HFFc6 (cell line): ENCODE measurements at places on chromosomes 2 and 18. TPM values are rescaled to one million over a fixed set of nuclear protein-coding genes. Genes with fewer than 3 reads are reported as not detected.

- no peak for DNase-seq
These were observed 43.8 kb downstream of the REEP1 start for GRCh38 chr2:86293612-86294011.

- DNase-seq = no peak
These were observed 29.8 kb downstream of the ARMC9 start for GRCh38 chr2:231228223-231228622.

DNA sequence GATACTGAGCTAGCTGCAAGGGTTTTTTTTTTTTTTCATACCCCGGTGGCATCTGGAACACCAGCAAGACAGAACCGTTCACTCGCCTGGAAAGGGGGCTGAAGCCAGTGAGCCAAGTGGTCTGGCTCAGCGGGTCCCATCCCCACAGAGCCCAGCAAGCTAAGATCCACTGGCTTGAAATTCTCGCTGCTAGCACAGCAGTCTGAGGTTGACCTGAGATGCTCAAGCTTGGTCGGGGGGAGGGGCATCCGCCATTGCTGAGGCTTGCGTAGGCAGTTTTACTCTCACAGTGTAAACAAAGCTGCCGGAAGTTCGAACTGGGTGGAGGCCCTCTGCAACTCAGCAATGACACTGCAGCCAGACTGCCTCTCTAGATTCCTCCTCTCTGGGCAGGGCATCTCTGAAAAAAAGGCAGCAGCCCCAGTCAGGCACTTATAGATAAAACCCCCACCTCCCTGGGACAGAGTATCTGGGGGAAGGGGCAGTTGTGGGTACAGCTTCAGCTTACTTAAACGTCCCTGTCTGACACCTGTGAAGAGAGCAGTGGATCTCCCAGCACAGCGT is 5.1 kb upstream of the MIB1 start:
- peak; percentile 25 for DNase-seq

CCDC121 gene
- 0.72 to 1.1 TPM (median 1.1 TPM) in 3 replicates for total RNA-seq

PRKAG3 gene
- total RNA-seq = not detected in 3 replicates

DNA sequence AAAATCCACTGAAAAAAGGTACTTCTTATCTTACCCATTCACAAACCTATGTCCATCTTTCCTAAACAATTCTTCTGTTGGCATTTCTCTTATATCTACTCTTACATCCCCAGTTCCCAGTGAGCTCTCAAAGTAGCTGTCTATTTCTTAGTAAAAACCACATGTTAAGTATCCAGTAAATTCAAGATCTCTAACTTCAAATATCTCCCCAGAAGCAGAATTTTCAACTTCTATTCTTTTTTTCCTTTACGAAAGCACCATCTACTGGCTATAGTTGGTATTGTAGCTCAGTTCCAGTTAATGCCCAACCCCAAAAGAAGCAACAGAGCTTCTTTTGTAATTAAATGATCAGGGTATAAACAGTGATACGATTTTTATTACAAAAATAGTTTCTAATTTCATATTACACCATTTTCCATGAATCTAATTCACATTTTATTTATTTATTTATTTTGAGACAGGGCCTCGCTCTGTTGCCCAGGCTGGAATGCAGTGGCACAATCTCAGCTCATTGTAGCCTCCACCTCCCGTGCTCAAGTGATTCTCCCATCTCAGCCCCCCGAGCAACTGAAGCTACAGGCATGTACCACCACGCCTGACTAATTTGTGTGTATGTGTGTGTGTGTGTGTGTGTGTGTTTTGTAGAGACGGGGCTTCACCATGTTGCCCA is 28.5 kb downstream of the HRH4 start:
- DNase-seq = peak; percentile 27

DSG4 gene
- total RNA-seq = not detected in 3 replicates

VIL1 gene
- not detected in 3 replicates for total RNA-seq

GRCh38 chr2:60495041-60495625 is 58.3 kb downstream of the BCL11A start:
- no peak for DNase-seq

NYAP2 gene
- total RNA-seq = not detected in 2 replicates

DNA sequence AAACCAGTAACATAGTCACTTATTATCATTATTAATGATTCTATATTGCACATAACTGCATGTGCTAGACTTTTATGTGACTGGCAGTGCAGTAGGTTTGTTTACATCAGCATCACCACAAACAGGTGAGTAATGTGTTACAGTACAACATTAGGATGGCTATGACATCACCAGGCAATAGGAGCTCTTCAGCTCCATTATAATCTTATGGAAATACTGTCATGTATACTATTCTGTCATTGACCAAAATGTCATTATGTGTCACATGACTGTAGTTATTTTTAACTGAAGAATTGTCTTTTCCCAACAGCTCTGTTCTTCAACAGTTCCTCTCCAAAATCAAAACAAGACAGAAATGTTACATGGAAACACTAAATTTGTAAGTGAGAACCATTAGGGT is 96.3 kb downstream of the C18orf54 start:
- no peak for DNase-seq

- no peak for DNase-seq
These were observed 230.6 kb upstream of the EPAS1 start for GRCh38 chr2:46066601-46067000.

- no peak for DNase-seq
These were observed 10.8 kb upstream of the NCOA1 start for GRCh38 chr2:24480245-24480644.
